Suprapubic skin (tissue), 4 donors: ENCODE measurements at places on chromosomes 4 and X. TPM values are rescaled to one million over a fixed set of nuclear protein-coding genes. Genes with fewer than 3 reads are reported as not detected.

DNA sequence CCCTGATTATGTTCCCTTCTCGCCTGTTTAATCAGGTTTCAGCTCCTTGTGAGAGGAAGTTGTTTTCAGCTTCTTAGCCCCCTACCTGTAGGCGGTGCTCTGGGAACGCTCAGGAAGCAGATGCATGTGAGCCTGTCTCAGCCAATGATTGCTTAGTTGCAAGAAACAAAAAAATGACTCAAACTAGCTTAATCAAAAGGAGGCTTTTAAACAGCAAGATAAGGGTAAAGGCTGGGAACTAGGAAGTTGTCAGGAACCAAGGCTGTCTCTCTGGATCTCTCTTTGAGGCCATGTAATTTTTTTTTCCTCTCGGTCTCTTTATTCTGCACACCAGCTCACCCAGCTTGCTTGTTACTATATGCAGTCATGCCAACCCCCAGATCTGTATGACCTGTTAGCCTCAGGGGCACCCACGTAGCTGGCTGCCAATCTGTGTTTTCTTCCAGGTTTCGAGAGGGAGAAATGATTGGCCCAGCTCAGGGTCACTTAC lies 109.1 kb downstream of the PTTG2 start:
- H3K36me3 ChIP-seq: no peaks in the 10 kb centered on the region
- H3K27ac ChIP-seq: no peak overlapping the region
- no peak overlapping the region for H3K4me3 ChIP-seq
- no peaks in the 10 kb centered on the region for H3K27me3 ChIP-seq

GRCh38 chr4:104279744-104280143 lies 214.9 kb downstream of the CXXC4 start:
- H3K27me3 ChIP-seq: no peaks in the 10 kb centered on the region
- H3K36me3 ChIP-seq: no peaks in the 10 kb centered on the region

DNA sequence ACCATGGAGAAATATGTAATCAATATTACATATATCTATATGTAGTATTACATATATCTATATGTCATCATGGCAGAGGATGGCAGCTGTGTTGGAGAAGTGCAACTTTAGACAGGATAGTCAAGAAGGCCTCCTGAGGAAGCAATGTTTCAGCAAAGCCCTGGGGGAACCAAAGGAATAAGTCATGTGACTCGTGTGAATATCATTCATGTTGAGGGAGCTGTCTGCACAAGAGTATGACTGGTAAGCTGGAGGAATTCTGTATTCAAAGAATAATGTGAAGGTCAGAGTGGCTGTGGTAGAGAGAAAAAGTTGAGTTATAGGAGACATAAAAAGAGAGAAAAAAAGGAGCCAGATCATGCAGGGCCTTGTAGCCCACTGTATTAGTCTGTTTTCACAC lies 92.9 kb upstream of the EDNRA start:
- H3K27ac ChIP-seq: no peak overlapping the region
- H3K4me1 ChIP-seq: no peaks in the 10 kb centered on the region
- no peaks in the 10 kb centered on the region for H3K36me3 ChIP-seq
- H3K4me3 ChIP-seq: no peak overlapping the region
- no peak for DNase-seq
- H3K27me3 ChIP-seq: no peaks in the 10 kb centered on the region

DNA sequence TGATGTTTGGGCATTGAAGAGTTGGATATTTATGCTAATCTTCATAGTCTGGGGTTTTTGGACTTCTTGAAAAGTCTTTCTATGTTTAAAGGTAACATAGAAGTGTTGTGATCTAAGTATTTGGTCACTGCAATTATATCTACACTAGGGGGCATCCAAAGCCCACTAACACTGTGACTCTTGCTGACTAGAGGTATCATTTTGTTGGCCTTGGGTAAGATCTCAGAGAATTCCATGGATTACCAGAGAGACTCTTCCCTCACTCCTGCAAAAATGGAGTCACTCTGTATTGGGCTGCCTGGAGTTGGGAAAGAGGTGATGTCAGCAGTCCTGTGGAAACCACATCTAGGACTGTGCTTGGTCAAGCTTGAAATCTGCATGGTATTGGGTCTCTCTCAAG lies 1077.6 kb downstream of the FAM133A start:
- DNase-seq: no peak
- H3K4me1 ChIP-seq: no peaks in the 10 kb centered on the region
- no peaks in the 10 kb centered on the region for H3K27me3 ChIP-seq
- no peak overlapping the region for H3K4me3 ChIP-seq

DNA sequence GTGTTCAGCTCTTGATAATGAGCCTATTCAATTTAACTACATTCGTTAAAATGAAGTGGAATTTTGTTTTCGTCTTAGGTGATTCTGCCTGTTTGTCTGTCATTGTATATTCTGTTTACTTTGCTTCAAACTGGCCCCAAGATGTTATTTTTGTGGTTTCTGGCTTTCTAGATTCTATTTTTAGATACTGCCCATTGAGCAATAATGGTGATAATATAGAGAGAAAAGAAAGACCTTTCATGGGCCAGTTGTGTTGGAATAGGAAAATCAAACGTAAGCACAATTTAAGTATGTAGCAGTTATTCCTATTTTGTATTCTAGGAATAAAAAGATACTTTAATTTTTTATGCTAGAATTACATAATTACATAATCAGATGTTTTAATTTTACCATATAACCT lies 4.0 kb downstream of the CDKN2AIP start:
- no peak overlapping the region for H3K27ac ChIP-seq
- H3K4me1 ChIP-seq: peaks cover 39% of the 10 kb centered on the region
- peaks cover 64% of the 10 kb centered on the region for H3K36me3 ChIP-seq

- H3K27me3 ChIP-seq: no peaks in the 10 kb centered on the region
- no peak overlapping the region for H3K27ac ChIP-seq
- H3K36me3 ChIP-seq: peaks cover 77% of the 10 kb centered on the region
- peak; percentile 64 for DNase-seq
- peaks cover 42% of the 10 kb centered on the region for H3K4me1 ChIP-seq
Observed at GRCh38 chr4:1234811-1235292, 14.1 kb downstream of the CTBP1 start.

Gene GIMD1
- total RNA-seq: not detected

Gene NAA11
- not detected for total RNA-seq

DNA sequence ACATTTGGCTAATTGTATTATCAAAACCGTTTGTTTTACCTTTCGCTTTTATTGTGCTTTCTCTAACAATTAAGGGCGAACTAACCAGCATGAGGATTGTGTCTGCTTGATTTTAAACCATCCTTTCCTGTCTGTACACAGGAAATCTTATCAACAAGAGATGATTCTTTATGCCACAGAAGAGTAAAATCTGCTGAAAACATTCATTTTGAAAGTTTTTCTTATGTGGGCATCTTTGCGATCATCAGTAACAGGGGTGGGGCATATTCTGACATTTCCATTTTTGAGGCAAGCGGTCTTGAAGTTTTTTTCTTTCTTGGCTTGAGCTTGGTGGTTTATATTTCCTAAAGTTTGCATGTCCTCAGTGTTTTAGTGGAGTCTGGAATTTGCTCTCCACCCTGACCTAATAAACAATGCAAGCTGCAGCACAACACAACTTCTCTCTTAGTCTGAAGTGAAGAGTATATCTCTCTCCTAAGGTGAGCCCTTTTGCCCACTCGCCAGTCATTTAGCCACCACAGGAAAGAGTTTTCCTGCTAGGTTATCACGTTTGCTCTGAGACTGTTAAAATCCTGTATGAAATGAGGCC lies 26.6 kb downstream of the NFKB1 start:
- no peak overlapping the region for H3K27ac ChIP-seq
- H3K4me1 ChIP-seq: peaks cover 11% of the 10 kb centered on the region
- no peaks in the 10 kb centered on the region for H3K27me3 ChIP-seq
- no peaks in the 10 kb centered on the region for H3K36me3 ChIP-seq
- no peak overlapping the region for H3K4me3 ChIP-seq

GRCh38 chrX:51853251-51853650 lies 40.2 kb upstream of the MAGED1 start:
- H3K36me3 ChIP-seq: no peaks in the 10 kb centered on the region
- DNase-seq: no peak
- H3K4me3 ChIP-seq: no peak overlapping the region
- H3K4me1 ChIP-seq: no peaks in the 10 kb centered on the region
- no peak overlapping the region for H3K27ac ChIP-seq

DNA sequence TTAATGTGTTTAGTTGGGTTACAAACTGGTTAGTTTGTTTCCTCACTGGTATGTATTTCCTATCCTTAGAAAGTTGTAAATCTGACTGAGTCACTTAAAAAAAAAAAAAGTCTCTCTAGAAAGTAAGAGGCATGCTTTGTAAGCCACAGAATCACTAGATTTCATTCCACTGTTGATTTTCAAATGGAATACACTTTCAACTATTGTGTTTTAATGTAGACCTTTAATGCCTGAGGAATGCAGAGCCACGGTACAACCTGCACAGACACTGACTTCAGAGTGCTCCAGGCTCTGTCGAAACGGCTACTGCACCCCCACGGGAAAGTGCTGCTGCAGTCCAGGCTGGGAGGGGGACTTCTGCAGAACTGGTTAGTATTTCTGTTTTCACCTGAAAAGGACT lies 88.6 kb downstream of the HHIP start:
- H3K4me3 ChIP-seq: no peak overlapping the region
- no peaks in the 10 kb centered on the region for H3K27me3 ChIP-seq
- no peaks in the 10 kb centered on the region for H3K4me1 ChIP-seq
- H3K27ac ChIP-seq: no peak overlapping the region

Gene C4orf36
- total RNA-seq: not detected

- no peak for DNase-seq
- H3K4me3 ChIP-seq: no peak overlapping the region
- no peak overlapping the region for H3K27ac ChIP-seq
- H3K4me1 ChIP-seq: no peaks in the 10 kb centered on the region
- no peaks in the 10 kb centered on the region for H3K36me3 ChIP-seq
Observed at GRCh38 chr4:22607382-22607781, 85.4 kb upstream of the GBA3 start.

- H3K27me3 ChIP-seq: no peaks in the 10 kb centered on the region
- H3K4me3 ChIP-seq: no peak overlapping the region
- DNase-seq: no peak
- H3K4me1 ChIP-seq: peaks cover 16% of the 10 kb centered on the region
- no peak overlapping the region for H3K27ac ChIP-seq
Observed at GRCh38 chr4:10454726-10455125, 2.5 kb downstream of the ZNF518B start.

DNA sequence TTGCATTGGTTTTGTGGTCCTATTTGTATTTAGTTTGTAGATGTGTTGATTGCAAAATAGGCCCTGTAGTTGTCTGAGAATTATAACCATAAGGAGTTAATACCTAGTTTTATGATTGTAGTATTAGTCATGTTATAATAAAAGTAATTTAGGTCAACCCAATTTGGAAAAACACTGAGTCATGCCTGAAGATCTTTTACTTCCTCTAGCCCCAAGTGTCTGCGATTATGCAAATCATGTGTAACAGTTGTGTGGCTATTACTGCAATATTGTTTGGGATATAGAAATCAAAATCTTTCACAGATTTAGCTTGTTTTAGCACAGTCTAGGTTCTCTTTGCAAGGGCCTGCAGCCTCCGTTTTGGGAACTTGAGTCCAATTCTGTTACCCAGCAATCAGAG lies 12.6 kb downstream of the SRD5A3 start:
- DNase-seq: no peak
- H3K27me3 ChIP-seq: no peaks in the 10 kb centered on the region
- H3K4me3 ChIP-seq: peak overlapping the region; percentile 2
- no peaks in the 10 kb centered on the region for H3K36me3 ChIP-seq

DNA sequence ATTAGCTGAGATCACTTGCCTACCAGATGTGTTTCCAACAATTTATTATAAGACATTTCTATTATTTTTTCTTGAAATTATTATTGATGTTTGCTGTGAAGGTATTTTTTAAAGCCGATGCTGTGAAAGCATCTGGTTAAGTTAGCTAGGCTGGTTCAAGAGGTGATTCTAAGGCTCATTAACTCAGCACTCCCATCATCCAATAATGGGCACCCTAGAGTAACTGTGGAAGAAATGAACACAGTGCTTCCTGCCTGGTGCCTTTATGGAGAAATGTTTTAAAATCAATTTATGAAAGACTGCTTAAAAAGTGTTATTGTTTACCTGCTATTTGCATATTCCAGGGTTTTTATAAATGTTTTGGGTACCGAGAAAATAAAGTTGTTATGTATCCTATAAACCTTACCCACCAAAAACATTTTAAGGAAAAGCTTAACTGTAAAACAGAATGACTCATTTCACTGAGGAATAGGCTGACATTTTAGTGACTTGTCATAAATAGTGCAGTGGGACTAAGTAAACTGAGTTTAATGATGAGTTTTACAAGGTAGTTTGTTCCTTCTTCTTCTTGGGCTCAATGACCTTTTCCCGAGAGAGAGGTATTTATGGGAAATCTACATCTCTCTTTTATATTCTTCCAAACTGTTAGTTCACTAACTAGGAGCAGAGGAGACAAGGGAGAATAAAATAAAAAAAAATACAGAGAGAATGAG lies 310.0 kb upstream of the AADAT start:
- H3K27me3 ChIP-seq: no peaks in the 10 kb centered on the region
- H3K27ac ChIP-seq: no peak overlapping the region
- DNase-seq: no peak
- H3K4me1 ChIP-seq: no peaks in the 10 kb centered on the region
- no peaks in the 10 kb centered on the region for H3K36me3 ChIP-seq

Gene RPS6KA6
- total RNA-seq: 4.2 TPM

GRCh38 chr4:184400375-184400870 lies 73.9 kb downstream of the IRF2 start:
- H3K27me3 ChIP-seq: no peaks in the 10 kb centered on the region
- no peak for DNase-seq
- no peak overlapping the region for H3K4me3 ChIP-seq
- H3K4me1 ChIP-seq: peaks cover 17% of the 10 kb centered on the region

DNA sequence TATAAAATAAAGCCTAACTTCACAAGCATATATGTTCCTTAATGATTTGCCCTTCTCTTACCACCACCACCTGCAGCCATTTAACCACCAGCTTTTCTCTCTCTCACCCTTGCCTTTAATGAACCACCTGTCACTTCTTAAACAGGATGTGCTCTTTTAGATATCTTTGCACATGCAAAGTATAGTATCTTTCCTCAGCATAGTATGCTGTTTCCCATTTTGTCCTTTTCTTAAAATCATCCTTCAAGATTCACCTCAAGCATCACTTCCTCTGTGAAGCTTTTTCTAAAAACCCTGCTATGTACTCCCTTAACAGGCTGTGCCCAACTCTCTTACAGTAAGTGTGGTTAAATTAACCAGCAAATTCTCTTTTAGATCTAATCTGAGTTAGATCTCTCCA lies 8.2 kb upstream of the CNOT6L start:
- H3K4me1 ChIP-seq: no peaks in the 10 kb centered on the region
- no peak for DNase-seq
- no peak overlapping the region for H3K4me3 ChIP-seq
- H3K27ac ChIP-seq: no peak overlapping the region
- H3K27me3 ChIP-seq: peaks cover 3% of the 10 kb centered on the region

GRCh38 chr4:98687876-98688275 lies 29.5 kb upstream of the TSPAN5 start:
- H3K27me3 ChIP-seq: no peaks in the 10 kb centered on the region
- no peaks in the 10 kb centered on the region for H3K36me3 ChIP-seq
- H3K4me3 ChIP-seq: no peak overlapping the region
- no peak for DNase-seq
- H3K27ac ChIP-seq: no peak overlapping the region

Gene SPATA18
- 10.5 TPM for total RNA-seq

- DNase-seq: no peak
- no peak overlapping the region for H3K27ac ChIP-seq
- no peaks in the 10 kb centered on the region for H3K27me3 ChIP-seq
- H3K36me3 ChIP-seq: no peaks in the 10 kb centered on the region
- no peak overlapping the region for H3K4me3 ChIP-seq
Observed at GRCh38 chr4:131370846-131371245, 1778.2 kb upstream of the PCDH10 start.

Gene CNGA1
- 8.9 TPM for total RNA-seq

Gene PHEX
- total RNA-seq: not detected

GRCh38 chr4:167930166-167930565 lies 162.2 kb upstream of the ANXA10 start:
- no peak overlapping the region for H3K27ac ChIP-seq
- H3K4me3 ChIP-seq: no peak overlapping the region
- DNase-seq: no peak
- no peaks in the 10 kb centered on the region for H3K27me3 ChIP-seq
- H3K4me1 ChIP-seq: no peaks in the 10 kb centered on the region
- H3K36me3 ChIP-seq: no peaks in the 10 kb centered on the region
